ENCODE measurements at places on chromosomes 6 and 20.

- DNase-seq, result no peak
- H3K27me3 ChIP-seq, result no peaks in the 10 kb centered on the region
- no peak overlapping the region for H3K4me3 ChIP-seq
- H3K36me3 ChIP-seq, result no peaks in the 10 kb centered on the region
- H3K27ac ChIP-seq, result no peak overlapping the region
Observed at GRCh38 chr6:88114838-88115237, 51.3 kb downstream of the CNR1 start.

GRCh38 chr20:50540620-50541605 lies 30.7 kb downstream of the PTPN1 start:
- H3K4me1 ChIP-seq, result peaks cover 43% of the 10 kb centered on the region
- no peak overlapping the region for H3K27ac ChIP-seq
- peaks cover 11% of the 10 kb centered on the region for H3K36me3 ChIP-seq
- no peak overlapping the region for H3K4me3 ChIP-seq
- H3K27me3 ChIP-seq, result no peaks in the 10 kb centered on the region

DNA sequence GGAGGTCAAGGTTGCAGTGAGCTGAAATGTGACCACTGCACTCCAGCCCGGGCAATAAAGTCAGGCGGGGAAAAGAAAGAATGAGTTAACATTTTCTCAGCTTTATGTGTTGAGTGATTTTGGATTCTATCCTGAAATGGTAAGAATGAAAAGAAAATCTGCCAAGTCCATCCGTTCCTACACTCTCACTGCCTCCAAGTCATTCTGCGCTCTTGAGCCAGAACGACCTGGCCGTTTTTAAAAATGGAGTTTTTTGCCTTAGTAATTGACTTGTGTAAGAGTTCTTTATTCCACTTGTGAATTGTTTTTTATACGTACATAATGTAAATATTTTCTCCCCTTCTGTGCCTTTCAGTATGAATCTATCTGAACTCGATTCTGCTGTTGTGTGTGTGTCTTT lies 28.7 kb downstream of the DNAJC5 start:
- H3K4me3 ChIP-seq, result no peak overlapping the region
- no peaks in the 10 kb centered on the region for H3K4me1 ChIP-seq

GRCh38 chr20:48847498-48848205 lies 19.9 kb upstream of the PREX1 start:
- no peak overlapping the region for H3K4me3 ChIP-seq
- H3K4me1 ChIP-seq, result peaks cover 3% of the 10 kb centered on the region
- no peak overlapping the region for H3K27ac ChIP-seq
- DNase-seq, result no peak

GRCh38 chr6:43570876-43571441 lies 4.9 kb downstream of the XPO5 start:
- peaks cover 7% of the 10 kb centered on the region for H3K4me1 ChIP-seq
- peaks cover 61% of the 10 kb centered on the region for H3K36me3 ChIP-seq
- H3K27me3 ChIP-seq, result no peaks in the 10 kb centered on the region
- H3K4me3 ChIP-seq, result no peak overlapping the region
- DNase-seq, result no peak

- no peaks in the 10 kb centered on the region for H3K27me3 ChIP-seq
- DNase-seq, result no peak
- no peaks in the 10 kb centered on the region for H3K36me3 ChIP-seq
- no peaks in the 10 kb centered on the region for H3K4me1 ChIP-seq
- H3K4me3 ChIP-seq, result no peak overlapping the region
- H3K27ac ChIP-seq, result no peak overlapping the region
Observed at GRCh38 chr6:10338151-10338550, 76.7 kb downstream of the TFAP2A start.

DNA sequence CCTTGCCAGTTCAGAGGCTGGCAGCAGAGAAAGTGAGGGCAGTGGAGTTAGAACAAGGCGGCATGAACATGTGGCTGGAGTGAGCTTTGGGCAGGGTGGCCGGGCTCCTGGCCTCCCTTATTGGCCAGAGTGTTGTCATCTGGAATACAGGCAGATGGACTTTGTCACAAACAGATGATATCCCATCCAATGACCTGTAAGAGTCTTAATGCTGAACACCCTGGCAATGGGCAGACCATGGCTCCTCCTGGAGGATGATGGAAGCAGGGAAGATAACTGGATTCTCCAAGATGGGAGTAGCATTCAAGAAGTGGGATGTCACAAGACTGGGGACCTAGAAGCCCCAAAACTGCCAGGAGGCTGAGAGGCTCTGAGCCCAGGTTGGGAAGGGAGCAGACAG lies 242.1 kb downstream of the MAFB start:
- no peak overlapping the region for H3K4me3 ChIP-seq
- no peak overlapping the region for H3K27ac ChIP-seq
- DNase-seq, result no peak

DNA sequence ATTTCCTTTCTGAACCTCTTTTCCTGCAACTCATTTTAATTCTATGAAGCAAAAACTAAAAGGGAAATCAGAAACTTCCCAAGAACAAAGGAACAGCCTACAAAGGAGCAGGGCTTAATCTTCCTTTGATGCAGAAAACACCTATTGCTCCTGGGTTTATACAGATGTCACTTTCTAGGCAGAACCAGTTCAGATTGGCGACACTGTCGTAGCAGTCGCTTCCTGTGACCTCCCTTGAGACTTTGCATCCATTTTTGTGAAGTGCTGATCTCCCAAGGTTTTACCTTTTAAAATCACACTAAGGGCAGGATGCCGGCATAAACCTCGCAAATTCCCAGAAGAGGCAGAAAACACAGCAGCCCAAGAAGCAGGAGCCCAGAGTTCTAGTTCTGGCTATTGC lies 40.1 kb downstream of the JAG1 start:
- no peaks in the 10 kb centered on the region for H3K27me3 ChIP-seq
- no peak overlapping the region for H3K27ac ChIP-seq
- no peak overlapping the region for H3K4me3 ChIP-seq
- no peak for DNase-seq
- no peaks in the 10 kb centered on the region for H3K4me1 ChIP-seq
